AML-193 (cell line): ENCODE measurements at places on chromosomes 12 and 14.

- no peak for DNase-seq
Observed at GRCh38 chr14:36478782-36479181, 41.2 kb downstream of the NKX2-1 start.

DNA sequence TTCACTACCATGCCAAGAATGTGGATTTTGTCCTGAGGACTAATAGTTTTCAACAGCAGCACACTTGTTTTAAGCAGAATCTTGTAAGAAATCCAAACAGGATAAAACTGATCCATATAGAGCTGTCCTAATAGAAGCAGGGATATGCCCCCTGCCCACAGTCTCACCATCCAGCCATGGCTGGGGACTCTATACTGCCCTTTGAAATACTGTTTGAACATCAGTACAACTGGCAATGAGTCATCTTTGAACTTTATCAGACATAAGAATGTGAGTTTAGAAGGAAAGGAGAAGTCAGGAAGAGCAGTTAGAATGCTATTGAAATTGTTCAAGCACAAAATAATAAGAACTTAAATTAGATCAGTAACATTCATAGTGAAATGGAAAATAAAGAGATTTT, 3.8 kb upstream of the C12orf42 start:
- DNase-seq: no peak

DNA sequence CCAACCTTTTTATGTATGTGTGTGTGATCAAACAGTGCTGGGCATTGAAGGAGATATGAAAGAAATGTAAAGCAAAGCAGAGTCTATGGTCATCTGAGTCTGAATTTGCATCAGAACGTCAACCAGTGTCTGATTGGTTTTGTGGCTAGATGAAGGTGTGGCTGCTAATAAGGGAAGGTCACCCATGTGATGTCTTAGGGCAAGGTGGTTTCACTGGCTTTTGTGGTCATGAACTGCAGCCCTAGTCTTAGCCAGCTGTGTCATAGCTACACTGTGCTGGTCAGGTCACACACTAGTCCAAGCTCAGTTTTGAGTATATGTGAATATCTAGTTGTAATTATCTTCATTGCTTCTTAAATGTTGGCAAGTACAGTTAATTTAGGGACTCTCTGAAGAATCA, 105.8 kb downstream of the TGFB3 start:
- peak; percentile 7 for DNase-seq

DNA sequence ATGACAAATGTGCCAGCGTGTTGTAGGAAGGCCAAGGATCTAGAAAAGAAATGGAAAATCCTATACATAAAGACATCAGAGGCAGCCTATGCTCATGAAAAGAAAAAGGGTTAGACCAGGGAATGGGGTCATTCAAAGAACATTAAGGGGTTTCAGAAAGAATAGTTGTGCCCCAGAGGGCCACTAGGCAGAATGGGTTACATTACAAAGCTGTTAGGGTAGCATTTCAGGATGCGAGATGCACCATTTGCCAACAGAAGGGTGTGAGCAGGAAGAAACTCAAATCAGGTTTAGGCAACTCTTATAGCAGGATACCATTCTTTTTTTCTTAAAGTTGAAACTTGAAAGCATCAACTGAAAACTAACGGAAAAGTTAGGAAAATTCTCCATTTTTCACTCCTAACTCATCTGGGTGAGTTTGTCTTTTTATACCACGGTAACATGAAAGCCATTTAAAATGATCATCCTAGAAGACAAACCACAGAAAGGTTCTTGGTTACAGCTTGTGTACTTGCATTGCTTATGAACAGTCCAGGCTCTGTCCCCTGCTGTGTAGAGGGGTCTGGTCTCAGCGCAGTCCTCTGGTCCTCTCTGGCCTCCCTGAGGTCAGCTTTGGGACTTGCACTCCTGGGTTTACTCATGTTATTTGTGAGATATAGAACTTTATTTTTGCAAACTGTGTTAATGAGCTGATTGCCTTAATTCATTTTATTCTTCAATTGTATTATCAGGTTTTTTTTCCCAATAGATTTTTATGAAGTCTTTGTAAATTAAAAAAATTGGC, 209.1 kb downstream of the DACT1 start:
- no peak for DNase-seq

DNA sequence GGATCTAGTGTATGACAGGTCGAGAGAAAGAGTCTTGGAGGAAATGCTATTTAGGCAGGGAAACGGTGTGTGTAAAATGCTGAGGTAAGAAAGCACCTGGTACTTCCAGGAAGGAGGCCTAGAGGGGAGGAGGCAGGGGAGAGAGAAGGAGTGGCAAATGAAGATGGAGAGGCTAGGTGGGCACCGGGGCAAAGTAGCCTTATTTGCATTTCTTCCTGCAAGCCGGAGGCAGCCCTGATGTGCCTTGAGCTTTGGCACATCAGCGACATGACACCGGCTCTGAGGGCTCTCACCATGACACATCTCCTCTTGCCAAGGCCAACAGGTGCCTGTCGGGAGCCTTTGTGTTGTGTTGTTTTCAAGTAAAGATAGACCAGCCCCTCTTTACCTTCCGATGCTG, 61.6 kb downstream of the CPM start:
- DNase-seq: no peak

GRCh38 chr14:53148671-53149070, 4.5 kb downstream of the DDHD1 start:
- no peak for DNase-seq

GRCh38 chr12:41186026-41186425, 2.1 kb upstream of the PDZRN4 start:
- DNase-seq: no peak

GRCh38 chr12:53749986-53750811, 1.6 kb downstream of the CISTR start:
- DNase-seq: no peak

DNA sequence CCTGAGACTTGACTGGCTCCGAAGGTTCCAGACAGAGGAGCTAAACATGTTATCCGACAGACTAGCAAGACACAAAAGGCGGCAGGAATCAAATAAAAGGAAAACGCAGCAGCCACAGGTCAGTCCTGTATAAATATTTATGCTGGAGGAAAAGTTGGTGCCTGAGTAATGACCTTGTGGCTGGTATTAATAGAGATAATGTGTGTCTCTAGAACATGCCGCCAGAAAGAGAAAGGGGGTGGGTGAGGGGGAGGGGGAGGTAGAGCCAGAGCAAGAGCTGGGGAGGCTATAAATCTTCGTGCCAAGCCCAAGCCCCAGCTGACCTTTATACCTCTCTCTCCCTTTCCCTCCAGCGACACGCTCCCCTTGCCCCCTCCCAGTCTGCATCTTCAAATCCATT, 590.4 kb downstream of the MED13L start:
- DNase-seq: no peak

DNA sequence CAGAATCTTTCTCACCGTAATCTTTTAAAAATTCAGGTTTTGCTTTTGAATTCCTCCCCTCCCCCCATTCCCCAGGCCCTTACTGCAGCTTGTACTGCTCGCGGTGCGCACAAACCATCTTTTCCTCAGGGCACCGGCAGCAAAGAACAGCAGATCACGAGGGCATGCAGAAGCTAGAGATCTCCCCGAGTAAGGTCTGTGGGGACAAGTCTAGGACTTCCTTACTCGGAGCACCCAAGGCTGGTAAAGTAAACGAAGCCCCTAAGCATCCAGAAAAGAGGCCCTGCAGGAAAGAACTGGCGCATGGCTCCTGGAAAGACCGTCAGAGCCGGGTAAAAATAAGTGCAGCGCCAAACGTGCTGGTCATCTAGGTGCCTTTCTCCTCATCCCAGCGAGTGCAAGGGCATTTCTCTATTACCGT, 727 bp downstream of the LDHB start:
- peak; percentile 46 for DNase-seq

- no peak for DNase-seq
Observed at GRCh38 chr14:37819155-37820015, 224.0 kb downstream of the TTC6 start.

DNA sequence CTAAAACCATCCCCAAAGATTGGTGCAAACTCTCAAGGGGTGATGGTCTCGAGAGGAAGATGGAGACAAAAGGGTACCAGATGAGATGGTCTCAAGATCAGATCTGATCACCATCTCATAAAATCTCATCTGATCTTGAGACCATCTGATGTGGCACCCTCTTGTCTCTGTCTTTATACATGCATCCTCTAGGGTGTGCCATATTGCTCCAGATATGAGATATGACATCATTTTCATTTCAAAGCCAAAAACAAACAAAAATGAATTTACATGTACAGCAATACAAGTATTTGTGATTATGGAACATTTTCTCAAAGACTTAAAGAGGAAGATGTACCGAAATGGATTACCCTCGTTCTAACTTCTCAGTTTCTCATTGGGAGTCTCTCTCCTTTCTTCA, 787.2 kb downstream of the GALC start:
- DNase-seq: no peak

- DNase-seq: no peak
Observed at GRCh38 chr12:46832130-46832704, 6.4 kb upstream of the SLC38A4 start.

GRCh38 chr14:94971750-94972149, 185.6 kb downstream of the DICER1 start:
- no peak for DNase-seq

DNA sequence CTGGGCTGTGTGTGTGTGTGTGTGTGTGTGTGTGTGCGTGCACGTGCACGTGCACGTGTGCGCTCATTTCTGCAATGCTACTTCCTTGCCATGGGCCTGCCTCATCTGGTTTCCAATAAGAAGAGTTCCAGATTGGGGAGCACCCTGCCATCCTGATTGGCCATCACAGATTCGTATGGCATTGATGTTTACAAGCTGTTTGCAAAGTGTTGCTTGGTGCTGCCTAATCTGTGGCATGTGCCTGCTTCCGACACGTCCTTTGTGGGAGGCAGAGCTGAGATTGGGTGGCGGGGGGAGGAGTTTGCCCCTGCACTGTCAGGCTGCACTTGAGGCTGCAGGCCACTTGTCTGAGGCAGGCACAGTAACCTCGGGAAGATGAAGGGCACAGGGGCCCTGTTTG, 39.2 kb downstream of the SAMD4A start:
- DNase-seq: no peak

DNA sequence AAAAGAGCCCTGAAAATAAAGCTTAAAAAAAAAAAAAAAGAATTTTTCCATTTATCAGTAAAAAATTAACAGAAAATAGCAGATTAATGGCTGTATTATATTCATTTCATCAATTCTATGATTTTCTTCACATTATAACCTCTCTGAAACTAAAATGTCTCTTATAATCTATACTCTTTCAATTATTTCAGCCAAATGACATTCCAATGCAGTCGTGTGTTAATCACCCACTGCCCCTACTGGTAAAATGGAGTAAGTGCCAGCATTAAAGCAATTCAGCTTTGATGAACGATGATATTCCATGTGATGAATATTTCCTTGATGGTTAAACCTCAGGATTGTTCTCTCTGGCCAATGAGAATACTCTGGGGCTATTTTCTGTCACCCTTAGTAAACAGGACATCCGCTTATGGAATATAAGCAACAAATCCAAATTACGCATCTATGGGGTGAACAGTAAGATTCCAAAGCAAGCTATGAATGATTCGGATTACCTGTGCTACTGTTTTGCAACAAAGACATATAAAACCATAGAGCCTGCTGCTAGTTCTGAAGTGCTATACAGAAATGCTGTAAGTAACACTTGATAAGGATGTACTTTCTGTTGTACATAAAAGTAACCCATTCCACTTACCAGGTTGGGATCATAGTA, 20.3 kb upstream of the SYCP3 start:
- peak; percentile 43 for DNase-seq

DNA sequence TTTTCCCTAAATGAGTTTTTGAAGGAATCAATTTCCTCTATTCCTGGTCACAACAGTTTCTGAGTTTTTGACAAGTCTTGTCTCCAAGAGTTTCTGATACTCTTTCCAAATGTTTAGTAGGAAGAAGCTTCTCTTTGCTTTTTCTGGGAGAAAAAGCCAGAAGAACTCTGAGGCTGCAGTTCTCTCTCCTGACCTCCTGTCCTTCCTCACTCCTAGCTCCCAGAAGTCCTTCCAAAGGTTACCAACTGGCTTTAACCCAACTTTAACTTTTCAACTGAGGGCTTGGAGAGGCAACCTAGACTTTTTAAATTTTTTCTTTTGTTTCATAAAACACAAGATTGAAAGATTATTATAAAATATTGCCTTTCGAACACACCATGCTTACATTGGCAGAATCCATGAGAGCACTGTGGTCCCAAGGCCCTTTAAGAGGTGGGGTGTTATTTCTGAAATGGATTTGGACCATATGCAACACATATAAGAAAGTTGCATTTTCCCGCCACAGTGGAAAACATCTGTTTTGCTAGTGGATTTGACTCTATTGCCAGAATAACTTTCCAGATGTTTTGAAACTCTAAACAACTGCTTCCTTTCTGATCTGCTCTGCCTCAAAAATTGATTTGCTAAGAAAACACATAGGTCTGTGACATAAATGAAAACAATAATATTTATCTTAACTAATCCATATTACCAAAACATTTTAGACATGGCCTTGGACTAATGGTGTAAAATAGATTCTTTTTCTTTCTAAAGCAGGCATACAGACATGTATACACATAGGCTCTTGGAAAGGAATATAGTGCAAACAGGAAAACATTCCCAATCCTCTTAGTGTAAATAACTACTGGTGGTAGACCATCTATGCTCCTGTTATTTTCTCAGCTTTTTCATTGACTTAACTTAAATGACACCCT, 22.3 kb upstream of the EPS8 start:
- no peak for DNase-seq

DNA sequence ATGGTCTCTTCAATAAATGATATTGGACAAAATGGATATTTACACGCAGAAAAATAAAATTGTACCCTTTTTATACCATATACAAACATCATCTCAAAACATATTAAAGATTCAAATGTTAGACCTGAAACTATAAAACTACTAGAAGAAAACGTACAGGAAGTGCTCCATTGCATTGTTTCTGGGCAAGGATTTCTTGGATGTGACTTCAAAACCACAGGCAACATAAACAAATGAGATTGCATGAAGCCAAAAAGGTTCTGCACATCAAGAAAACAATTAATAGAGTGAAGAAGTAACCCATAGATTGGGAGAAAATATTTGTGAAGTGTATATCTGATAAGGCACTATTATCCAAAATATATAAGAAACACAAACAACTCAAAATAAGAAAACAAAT, 812.4 kb downstream of the NRXN3 start:
- DNase-seq: no peak

- DNase-seq: no peak
Observed at GRCh38 chr12:67773896-67774295, 125.4 kb downstream of the DYRK2 start.

- DNase-seq: no peak
Observed at GRCh38 chr14:69582212-69582611, 7.5 kb upstream of the CCDC177 start.

DNA sequence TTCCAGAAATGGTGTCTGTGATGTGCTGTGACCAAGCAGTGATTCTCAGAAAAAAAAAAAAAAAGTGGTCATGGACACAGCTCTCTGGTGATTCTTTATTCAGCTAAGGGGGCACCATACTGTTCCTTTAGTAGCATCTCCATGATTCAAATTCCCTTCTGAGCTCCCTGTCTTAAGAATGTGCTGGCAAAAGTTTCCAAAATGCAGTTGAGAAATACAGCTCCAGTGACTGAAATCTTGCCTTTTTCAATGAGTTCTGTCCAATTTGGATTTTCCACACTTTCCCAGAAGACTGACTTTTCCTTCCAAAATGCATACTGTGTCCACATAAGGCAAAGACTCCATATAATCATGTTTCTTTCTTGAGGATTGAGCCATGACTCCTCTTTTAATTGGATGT, 24.3 kb upstream of the CPM start:
- no peak for DNase-seq
